ENCODE measurements at places on chromosomes 5 and 9. TPM values are rescaled to one million over a fixed set of nuclear protein-coding genes. Genes with fewer than 3 reads are reported as not detected.

Gene CFAP77
- total RNA-seq, result 1.2 TPM

Gene SNX18
- total RNA-seq, result 23.6 TPM

Gene TMEM171
- total RNA-seq, result 1.8 TPM

Gene ARSI
- total RNA-seq, result 5.9 TPM

DNA sequence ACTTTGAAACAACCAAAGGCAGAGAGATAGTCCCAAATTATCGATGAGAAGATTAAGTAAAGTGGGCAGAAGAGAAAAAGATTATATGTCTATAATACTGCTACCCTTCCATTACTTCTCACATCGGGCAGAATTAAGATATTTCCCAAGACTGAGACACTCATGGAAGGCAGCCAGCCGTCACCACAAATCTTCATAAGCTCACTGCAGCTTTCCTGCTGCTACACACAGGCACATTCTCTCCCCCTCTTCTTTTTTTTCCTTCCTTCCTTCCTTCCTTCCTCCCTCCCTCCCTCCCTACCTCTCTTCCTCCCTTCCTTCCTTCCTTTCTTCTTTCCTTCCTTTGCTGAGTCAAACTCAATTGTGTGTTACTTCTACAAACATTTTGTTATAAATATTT, 58.7 kb upstream of the SPATA31C2 start:
- H3K4me1 ChIP-seq, result peaks cover 30% of the 10 kb centered on the region
- H3K27me3 ChIP-seq, result peaks cover 3% of the 10 kb centered on the region
- H3K4me3 ChIP-seq, result no peak overlapping the region
- H3K36me3 ChIP-seq, result no peaks in the 10 kb centered on the region

- H3K27me3 ChIP-seq, result no peaks in the 10 kb centered on the region
- H3K4me3 ChIP-seq, result no peak overlapping the region
- peak overlapping the region; percentile 5 for H3K27ac ChIP-seq
These were observed 53.9 kb downstream of the ROR2 start for GRCh38 chr9:91896097-91896496.

GRCh38 chr5:32027717-32028458, 146.2 kb downstream of the GOLPH3 start:
- H3K27ac ChIP-seq, result peak overlapping the region; percentile 85
- peaks cover 34% of the 10 kb centered on the region for H3K4me1 ChIP-seq
- no peak overlapping the region for H3K4me3 ChIP-seq
- no peaks in the 10 kb centered on the region for H3K36me3 ChIP-seq
- H3K27me3 ChIP-seq, result no peaks in the 10 kb centered on the region
- no peak for DNase-seq

DNA sequence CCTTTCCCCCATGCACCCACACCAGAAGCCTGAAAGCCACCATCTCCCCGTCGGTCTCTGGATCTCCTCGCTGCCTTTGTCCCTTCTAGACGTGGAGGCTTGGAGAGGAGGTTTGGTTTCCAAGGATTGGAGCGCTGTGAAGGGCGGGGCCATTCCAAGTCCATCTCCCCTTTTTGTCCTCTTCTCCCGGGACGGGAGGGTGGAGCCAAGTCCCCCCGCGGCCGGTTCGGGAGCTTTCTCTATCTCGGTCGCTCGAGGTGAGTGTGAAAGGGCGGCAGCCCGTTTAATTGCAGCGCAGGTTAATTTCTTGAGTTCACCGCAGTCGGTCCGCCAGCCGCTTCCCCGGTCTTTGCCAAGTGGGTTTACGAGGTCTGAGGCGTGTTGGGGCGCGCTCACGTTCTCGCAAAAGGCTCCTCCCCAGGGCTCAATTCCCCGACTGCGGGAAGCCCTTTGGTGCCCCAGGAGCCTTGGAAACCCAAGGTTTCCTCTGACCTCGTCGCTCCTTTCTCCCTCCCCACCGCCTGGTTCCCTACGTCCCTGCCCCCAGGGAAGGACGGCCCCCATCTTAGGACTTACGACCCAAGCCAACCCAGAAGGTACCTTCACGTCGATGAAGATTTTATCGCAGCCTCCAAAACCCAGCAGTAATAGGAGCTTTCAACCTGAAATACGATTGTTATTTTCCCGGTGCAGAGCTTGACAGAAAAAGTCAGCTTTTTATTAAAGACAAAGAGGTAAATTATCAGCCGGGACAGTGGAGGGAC, 2.8 kb upstream of the ZNF462 start:
- peaks cover 3% of the 10 kb centered on the region for H3K36me3 ChIP-seq
- peak overlapping the region; percentile 91 for H3K27ac ChIP-seq
- H3K4me3 ChIP-seq, result peak overlapping the region; percentile 99
- peaks cover 26% of the 10 kb centered on the region for H3K4me1 ChIP-seq
- DNase-seq, result peak; percentile 78

GRCh38 chr5:125140855-125141254, 394.4 kb upstream of the ZNF608 start:
- DNase-seq, result no peak
- no peaks in the 10 kb centered on the region for H3K36me3 ChIP-seq
- H3K4me1 ChIP-seq, result peaks cover 4% of the 10 kb centered on the region
- H3K27ac ChIP-seq, result no peak overlapping the region
- no peak overlapping the region for H3K4me3 ChIP-seq

GRCh38 chr5:160023007-160023907, 14.3 kb downstream of the TTC1 start:
- peak overlapping the region; percentile 62 for H3K27ac ChIP-seq
- H3K4me3 ChIP-seq, result no peak overlapping the region
- H3K27me3 ChIP-seq, result no peaks in the 10 kb centered on the region
- DNase-seq, result no peak
- H3K36me3 ChIP-seq, result peaks cover 29% of the 10 kb centered on the region

DNA sequence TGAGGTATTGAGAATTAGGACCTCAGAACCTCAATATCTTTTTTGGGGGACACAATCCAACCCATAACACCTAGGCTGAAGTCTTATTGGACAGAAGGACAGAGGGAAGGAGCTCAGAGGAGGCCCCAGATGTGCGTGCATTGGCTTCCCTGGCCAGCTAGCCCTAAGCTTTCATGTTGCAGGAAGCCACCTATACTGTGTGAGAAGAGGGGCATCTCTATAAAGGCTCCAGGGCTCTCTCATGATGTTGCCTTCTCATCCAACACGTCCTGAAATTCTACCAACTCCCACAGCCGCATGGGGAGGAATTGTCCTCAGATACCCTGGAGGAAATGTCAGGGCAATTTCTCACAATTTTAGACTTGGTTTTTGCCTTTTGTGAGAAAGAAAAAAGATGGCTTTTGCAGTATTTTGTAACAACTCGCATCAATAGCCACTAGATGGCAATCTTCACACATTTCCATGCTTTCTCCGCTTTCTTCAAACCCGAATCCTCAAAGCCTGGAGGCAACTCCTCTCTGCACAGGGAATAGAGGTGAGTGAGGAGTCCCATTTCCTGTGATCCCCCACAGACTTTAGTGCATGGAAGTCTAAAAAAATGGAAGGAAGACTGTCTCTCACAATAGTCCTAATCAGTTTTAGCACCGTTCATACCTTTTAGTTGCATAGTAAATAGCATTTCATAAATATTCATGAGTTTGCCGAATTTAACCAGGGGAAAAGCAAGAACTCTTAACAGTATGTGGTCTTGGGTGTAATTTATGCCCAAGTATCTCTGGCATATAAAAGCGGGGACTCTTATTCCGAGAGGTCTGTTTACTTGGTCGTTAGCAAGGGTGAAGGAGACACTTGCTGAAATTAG, 7.4 kb upstream of the PPP3R2 start:
- H3K36me3 ChIP-seq, result no peaks in the 10 kb centered on the region
- H3K27me3 ChIP-seq, result no peaks in the 10 kb centered on the region
- H3K4me1 ChIP-seq, result peaks cover 8% of the 10 kb centered on the region
- DNase-seq, result peak; percentile 22
- H3K27ac ChIP-seq, result no peak overlapping the region
- H3K4me3 ChIP-seq, result no peak overlapping the region

Measured in WTC11 (cell line).